Hepatic stellate cell (primary cell): ENCODE measurements at places on chromosomes 12 and 14.

GRCh38 chr12:70619471-70620152 lies 17.6 kb downstream of the PTPRB start:
- no peak for DNase-seq

DNA sequence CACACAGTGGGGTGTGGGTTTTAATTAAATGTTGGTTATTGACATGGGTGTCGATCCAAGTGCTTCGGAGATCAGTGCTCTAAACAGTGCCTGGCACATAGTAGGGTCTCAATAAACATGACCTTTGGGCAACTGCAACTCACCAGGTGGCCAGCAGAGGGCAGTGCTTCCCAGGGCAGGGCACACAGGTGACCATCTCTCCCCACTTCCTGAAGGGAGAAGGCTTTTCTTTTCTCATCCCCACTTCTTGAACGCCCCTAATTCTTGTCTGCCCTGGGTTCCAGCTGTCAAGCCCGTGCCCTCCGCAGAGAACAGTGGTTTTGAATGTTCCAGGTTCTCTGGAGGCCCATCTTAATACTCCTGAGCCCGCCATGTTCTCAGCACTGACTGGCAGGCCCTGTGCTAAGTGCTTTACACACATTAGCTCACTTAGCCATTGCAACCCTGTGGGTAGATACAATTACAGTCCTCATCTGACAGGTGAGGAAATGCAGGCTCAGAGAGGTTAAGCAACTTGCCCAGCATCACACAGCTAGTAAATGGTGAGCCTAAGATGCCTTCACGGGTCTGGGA lies 16.3 kb downstream of the RAPGEF3 start:
- peak; percentile 44 for DNase-seq

DNA sequence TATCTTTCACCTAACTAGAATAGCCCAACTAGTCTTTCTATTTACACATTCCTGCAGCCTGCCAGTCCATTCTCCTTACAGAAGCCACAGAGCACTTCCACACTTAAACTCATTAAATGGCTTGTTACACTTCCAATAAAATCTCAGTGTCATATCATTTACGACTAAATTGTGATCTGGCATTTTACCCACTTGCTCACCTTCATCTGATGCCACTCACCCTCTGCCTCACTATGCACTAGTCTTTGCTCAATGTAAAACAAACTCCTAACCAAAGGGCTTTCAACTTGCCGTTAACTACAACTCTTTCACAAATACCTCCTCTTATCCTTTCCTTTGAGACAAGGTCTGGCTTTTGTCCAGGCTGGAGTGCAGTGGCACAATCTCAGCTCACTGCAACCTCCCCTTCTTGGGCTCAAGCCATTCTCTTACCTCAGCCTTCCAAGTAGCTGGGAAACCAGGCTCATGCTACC lies 24.1 kb downstream of the YAF2 start:
- DNase-seq: no peak

DNA sequence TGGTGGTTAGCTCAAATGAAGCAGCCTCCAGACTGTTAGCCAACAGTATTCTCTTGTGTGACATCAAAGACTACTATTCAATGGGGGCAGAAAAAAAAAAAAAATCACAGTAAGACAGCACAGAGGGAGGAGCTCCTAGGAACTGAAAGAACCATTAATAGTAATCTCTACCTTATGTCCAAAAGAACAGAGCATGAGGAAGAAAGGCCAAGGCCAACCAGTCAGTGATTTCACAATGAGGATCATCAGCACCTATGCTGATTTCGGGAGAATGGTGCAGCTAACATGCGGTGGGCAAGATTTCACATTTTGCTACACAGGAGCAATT lies 66.3 kb upstream of the SOX5 start:
- no peak for DNase-seq

DNA sequence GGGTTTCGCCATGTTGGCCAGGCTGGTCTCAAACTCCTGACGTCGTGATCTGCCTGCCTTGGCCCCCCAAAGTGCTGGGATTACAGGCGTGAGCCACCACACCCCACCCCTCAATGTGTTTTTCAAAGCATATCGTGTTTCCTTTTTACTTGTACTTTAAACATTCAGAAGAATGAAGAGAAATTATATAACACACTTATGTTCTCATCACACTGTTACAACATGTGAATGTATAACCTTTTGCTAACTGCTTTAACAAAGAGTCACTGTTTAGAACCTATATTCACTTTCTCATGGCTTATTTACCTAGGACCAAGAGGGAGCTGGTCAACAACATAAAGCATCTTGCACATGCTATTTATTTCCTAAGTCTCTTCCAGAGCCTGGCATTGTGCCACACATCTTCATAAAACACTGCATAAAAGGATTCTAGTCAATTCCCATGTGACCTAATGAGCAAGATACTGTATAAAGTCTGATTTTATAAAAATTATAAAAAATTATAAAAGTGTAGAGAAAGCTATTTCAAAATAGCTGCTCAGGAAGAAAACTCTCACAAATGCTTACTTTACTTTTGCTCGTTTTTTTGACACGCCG lies 16.0 kb upstream of the ACTR6 start:
- no peak for DNase-seq

DNA sequence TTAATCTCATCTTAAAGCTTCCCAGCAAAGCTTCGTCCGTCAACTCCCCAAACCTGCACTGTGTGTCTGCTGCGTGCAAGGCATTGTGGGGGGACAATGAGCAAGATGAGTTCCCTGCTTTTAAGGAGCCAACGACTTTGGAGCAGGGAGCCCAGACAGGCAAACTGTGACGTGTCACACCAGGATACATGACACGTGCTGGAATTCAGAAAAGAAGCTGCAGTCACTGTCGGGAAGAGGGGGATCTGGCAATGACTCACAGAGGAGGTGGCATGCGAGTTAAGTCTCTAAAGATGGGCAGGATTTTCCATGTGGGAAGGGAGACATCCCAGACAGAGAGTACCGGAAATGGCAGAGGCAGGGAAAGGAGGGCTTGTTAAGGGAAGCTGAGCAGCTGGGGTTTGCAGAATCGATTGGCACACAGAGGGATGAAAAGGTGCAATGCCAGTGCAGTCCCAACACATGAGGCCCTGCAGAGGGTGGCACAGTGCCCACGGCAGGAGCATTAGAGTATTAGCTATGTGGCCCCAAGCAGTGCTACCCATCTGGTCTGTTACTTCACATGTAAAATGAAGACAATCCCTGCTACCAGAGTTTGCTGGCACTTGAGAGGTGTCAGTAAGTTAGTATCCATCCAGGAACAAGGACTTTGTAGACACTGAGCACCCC lies 52.9 kb downstream of the SETD3 start:
- peak; percentile 50 for DNase-seq

DNA sequence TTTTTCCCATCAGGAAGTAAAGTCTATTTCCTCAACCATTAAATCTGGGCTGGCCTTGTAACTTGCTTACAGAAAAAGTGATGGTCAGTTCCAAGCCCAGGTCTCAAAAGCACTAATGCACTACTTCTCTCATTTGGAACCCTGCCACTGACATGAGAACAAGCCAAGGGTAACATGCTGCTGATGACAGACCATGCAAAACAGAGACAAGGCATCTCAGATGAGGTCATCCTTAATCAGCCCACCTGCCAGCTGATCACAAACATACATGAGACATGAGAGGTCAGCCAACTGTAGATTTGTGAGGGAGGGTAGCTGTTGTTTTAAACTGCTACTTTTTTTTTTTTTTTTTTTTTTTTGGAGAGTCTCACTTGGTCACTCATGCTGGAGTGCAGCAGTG lies 16.2 kb downstream of the TWF1 start:
- no peak for DNase-seq

GRCh38 chr12:107581619-107582015 lies 104.0 kb upstream of the PWP1 start:
- DNase-seq: no peak

DNA sequence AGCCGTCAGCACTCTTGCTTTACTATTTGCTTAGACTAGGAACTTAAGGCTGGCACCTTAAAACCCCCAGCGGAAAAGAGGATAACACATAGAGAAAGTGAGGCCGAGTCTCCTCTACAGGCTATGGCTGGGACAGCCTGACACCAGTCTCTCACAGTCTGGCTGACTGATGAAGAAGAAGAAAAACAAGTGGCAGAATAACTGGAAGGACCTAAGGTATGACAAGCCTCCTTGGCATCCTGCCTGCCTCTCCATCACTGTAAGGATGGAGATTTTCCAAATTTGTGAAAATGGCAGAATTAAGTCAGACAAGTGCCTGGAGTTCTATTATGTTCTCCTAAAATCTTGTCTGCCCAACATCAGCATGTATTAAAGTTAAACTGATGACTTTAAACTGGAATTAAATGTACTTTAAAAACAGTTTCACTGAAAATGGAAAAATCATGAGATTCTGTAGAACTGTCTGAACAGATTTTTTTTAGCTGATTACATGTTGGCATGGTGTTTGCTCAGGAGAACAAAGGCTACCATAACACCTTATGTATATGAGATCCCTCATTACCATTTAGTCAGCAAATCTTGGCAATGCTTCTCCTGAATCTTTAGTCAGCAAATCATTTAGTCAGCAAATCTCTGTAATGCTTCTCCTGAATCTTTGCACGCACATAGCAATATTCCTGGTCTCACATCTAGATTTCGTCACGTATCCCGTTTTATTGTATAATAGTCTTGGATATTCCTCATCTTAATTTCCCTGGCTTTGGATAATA lies 140.3 kb upstream of the AEBP2 start:
- DNase-seq: no peak

DNA sequence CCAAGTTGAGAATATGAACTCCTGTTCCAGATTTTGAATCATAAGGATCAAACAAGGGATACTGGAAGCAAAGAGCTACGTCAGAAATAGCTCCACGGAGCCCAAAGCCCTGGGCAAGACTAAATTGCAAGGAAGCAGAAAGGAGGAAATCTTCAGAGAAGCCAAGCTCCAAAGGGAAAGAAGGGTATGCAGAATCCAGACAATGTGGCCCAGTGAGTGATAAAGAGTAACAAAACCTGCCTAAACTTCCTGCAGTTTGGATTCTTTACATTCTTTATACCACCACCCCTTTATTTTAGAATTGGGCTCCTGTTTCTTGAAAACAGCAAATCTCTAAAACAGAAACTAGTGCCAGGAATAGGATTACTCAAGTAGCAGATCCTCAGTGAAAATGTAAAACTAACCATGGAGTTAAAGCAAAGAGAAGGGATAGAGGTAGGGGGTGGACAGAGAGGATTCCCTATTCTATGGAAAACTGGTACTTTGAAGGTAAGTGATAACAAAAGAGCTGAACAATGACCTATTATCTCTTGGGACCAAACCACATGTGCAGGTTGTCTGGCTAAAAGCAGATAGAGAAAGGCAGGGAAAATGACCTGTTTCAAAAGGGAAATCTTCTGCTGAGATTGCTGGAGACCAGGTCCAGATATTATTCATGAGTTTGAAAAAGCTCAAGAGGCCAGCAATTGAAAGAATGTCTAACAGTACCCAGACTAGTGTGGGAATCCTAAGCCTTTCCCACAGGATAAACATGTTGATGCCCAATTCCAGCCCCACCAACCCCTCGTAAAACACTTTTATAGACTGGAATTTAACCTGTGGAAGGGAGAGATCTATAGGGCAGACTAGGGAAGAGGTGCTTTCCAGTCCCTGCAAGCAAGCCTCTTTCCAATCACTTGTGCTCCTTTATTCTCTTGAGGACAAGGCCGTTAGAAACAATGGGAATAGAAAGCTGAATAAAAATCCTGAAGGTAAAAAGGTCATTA lies 24.5 kb downstream of the MBIP start:
- DNase-seq: no peak

GRCh38 chr14:96902004-96902403 lies 104.8 kb downstream of the VRK1 start:
- no peak for DNase-seq

GRCh38 chr14:99749142-99749541 lies 44.1 kb upstream of the EML1 start:
- no peak for DNase-seq

- no peak for DNase-seq
These were observed 85.2 kb downstream of the TMTC3 start for GRCh38 chr12:88227263-88227662.

DNA sequence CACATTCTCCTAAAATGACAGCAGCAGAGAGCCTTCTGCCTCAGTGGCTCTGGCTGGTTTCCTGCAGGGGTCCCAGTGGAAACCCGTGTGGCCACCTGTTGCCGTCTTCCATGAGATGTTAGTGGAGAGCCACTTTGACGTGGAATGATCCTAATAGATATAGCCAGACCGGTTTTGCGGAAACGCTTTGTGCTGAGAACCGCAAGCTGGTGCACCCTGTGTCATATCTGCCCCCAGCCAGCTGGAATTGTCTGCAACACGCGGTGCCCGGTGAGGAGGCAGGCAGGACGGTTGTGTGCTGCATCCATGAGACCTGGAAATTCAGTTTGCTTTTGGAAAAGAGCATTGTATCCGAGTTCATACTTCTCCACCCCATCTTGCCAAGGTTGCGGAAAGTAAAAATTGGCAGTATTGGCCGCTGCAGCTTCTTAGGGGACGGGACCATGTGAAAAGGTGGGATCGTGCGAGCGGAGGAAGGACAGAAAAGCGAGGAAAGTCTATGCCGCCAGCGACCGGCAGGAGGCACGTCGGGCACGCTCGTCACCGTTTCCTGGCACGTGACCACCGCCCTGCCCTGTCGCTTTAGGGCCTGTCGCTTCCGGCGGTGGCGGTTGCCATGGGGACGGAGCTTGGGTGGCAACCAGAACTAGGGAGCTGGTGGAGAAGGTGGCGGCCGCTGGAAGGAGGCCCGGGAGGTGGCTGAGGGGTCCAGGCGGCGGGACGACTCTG lies at the start of gene CFAP251:
Gene CFAP251 (plus strand): TSS at position 643 of the 729 bp plus-strand sequence. CDS start 2,714 bp downstream, outside the sequence.
- peak; percentile 95 for DNase-seq

- DNase-seq: no peak
These were observed 47.4 kb upstream of the TRAF3 start for GRCh38 chr14:102729825-102730224.

GRCh38 chr14:35687335-35687939 lies 121.7 kb downstream of the RALGAPA1 start:
- DNase-seq: peak; percentile 6

GRCh38 chr12:57244312-57244696 lies 6.7 kb downstream of the STAC3 start:
- no peak for DNase-seq

- DNase-seq: no peak
These were observed 11.5 kb downstream of the SLC8A3 start for GRCh38 chr14:70177081-70177800.

DNA sequence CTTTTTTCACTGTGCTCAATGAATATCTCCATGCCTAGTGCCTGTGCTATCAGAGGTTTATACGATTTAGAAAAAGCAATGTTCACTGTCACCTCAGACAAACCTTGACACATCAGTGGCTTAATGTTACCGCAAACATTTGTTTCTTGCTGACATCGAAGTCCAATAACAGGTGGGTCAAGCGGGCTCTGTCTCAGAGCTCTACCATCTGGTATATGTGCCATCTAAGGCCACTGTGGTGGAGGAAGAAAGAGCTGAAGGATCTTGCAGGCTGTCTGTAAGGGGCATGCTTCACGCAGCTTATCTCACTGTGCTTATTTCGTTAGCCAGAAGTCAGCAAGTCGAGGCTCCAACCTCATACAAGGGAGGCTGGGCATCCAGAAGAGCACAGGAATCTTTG lies 189.5 kb upstream of the NTF3 start:
- no peak for DNase-seq

- DNase-seq: no peak
These were observed 107.0 kb upstream of the CRY1 start for GRCh38 chr12:107200394-107200793.

- DNase-seq: no peak
These were observed 1099.4 kb downstream of the FSCB start for GRCh38 chr14:43407706-43408105.
